ENCODE measurements at places on chromosomes 6 and 20.

DNA sequence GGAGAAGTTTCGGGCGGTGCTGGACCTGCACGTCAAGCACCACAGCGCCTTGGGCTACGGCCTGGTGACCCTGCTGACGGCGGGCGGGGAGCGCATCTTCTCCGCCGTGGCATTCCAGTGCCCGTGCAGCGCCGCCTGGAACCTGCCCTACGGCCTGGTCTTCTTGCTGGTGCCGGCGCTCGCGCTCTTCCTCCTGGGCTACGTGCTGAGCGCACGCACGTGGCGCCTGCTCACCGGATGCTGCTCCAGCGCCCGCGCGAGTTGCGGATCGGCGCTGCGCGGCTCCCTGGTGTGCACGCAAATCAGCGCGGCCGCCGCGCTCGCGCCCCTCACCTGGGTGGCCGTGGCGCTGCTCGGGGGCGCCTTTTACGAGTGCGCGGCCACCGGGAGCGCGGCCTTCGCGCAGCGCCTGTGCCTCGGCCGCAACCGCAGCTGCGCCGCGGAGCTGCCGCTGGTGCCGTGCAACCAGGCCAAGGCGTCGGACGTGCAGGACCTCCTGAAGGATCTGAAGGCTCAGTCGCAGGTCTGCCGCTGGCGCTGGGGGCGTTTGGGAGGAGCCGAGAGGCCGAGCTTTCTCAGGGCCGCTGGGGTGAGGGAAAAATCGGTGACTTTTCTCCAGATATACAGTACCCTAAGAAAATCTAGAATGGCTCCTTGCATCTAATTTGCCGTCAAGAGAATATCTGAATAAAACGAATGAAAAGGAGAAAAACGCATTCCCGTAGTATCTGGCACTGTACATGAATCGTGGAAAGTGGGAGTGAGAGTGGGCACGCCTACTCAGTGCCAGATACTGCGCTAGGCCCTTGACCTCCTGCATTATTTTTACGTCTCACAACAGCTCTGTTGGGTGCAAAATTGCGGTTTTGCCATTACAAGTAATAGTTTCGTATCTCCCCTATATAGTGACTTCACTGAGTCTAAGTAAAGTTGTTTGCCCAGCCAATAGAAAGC, 1.0 kb downstream of the CALHM6 start:
- peak; percentile 23 for DNase-seq

DNA sequence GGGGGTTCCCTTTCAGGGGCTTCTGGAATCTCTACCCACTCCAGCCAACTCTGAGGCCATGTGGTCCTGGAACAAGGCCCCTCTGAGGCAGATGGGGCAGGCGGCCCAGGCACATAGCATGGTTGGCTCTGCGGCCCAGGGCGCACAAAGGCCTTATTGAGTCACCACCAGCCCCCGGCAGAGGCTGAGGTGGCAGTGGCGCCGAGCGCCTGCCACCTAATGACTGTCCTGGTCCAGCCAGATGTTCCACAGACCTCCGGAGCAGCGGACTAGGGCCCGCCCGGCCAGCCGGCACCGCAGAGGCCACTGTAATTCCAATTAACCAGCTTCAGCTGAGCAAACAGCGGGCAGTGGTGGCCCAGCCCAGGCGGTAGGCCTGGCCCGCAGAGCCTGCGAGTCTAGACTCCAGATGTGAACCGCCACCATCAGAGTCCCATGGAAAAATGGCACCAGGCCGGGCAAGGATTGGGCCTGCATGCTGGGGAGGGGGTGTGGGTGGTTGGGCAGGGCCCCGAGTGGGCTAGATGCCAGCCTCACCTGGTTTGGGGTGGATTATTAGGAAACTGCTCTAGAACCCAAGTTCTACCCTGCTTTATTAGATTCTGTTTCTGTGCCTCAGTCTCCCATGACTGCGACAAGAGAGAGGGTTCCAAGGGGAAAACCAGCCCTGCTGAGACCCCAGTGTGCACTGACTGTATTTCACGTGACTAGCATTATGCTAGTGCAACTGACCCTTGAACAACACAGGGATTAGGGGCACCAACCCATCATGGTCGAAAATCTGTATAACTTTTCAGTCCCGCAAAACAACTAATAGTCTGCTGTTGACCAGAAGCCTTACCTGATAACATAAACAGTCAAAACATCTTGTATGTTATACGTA, 34.1 kb upstream of the ID1 start:
- DNase-seq: no peak

- peak; percentile 28 for DNase-seq
These were observed 292.9 kb upstream of the ZFP64 start for GRCh38 chr20:52484438-52484837.

DNA sequence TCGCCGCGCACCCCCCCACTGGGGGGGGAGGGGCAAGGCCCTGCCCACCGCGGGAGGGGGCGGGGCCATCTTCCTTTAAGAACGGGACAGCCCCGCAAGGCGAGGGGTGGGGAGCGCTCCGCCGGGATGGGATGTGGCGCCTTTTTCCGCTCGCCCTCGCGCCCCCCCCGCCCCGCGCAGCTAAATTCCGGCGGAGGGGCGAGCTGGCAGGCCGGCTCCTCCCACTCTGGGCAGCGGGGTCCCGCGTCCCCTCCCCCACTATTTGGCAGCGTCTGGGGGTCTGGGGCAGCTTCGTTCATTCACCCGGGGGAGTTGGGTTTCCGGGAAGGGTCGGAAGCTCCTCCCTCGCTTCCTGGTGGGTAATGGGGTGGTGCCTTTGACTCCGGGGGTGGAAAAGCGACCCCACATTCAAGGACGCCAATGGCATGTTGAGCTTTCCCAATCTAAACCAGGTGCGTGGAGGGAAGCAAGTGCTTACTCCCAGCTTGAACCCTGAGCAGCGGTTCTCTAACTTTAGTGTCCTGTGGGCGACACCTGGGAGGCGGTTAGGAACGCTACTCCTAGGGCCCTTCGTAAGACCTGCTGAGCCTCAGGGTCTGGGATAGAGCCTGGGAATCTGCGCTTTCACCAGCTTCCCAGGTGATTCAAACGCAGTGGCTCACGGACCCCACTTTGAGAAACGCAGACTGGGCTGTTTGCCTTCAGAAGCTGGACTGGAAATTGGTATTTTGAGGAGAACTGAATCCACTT, 927 bp downstream of the ASXL1 start:
- DNase-seq: no peak

DNA sequence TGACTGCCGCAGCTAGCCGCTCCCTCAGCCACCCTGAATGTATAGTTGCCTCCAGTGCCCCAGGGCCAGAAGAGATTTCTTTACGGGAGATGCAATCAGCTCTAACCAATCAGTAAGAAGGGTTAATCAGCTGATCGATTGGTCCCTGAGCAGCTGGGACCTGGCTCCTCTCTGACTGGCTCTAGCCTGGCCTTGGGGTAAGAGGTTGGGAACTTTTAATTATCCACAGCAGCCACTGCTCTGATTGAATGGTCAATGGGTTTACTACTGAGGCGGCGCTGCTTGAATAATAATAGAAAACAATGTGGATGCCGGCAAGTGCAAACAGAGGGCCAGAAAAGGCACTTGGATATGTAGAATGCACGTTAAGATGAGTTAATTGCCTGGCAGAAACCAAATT, 99.8 kb downstream of the TFAP2A start:
- no peak for DNase-seq

- DNase-seq: peak; percentile 23
These were observed 75.1 kb downstream of the CARMIL1 start for GRCh38 chr6:25354078-25354932.

DNA sequence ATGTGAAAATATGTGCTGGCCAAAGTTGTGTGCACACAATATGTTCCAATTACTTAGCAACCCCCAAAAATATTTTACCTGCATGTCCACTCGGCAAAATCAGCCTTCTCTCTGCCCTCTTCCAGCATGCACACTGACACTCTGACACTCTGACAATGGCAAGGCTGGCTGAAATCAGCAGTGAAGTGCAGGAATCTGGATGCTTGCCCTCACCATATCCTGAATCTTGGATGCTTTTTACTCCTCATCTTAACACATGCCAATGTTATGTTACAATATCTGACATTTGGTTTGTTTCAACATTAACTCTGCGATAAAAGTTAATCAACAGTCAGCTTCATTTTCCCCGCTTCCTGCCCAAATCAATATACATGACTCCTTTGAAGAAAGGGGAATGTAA, 203.2 kb downstream of the COL9A1 start:
- no peak for DNase-seq

DNA sequence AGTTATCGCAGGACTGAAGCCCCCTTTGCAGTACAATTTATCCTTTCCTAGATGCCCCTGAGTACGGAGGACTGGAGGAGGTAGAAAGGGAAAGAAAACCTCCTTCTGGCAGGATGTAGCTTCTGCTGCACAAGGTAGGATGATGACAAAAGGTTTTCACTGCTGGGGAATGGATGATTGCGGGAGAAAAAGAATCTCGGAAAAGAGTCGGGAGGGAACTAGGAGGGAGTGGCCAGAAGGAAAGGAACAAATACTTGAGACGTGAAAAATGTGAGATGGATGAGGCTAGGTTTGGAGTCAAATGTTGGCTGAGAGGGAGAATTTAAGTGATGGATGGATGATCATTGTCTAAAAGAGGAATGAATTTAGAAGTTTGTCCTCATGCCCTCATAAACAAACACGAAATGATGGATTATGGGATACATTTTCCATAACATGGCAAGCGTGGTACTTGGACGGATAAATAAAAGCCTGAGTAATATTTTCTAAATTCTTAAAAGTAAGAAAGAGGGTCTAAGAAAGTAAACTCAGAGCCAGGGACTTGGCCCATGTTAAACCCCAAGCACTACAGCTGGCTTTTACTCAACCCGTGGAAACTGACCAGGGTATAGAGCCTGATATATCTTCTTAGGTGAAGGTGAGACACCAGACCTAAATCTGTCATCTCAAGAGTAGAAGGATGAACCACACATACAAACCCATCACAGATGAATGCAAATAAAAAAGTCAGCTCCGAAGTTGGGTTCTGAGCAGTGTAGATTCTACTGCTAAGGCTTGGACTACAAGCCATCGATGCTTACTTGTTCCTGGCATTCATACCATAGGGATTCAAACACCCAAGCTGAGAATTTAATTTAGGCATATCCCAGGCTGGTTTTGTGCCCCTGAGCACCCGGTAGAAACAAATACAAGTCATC, 72.4 kb downstream of the HFE start:
- no peak for DNase-seq

GRCh38 chr6:115539531-115539930, 521.2 kb downstream of the FRK start:
- no peak for DNase-seq

DNA sequence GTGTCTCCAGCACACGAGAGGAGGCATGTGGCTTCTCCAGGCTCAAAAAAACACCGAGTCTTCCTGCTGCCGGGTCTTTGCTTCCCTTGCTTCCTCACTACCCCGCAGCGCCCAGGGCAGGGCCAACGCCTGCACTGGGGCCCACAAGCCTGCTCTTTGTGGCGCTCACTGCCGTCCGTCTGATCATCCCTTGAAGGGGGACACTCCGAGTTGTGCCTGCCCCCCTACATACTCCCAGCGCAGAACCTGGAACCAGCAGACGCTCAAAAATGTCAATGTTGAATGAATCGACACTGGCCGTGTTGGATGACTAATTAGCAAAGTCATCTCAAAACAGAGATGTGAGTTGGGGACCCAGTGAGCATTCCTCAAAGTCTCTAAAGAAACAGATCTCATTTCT, 8.1 kb upstream of the ARFGAP1 start:
- no peak for DNase-seq

DNA sequence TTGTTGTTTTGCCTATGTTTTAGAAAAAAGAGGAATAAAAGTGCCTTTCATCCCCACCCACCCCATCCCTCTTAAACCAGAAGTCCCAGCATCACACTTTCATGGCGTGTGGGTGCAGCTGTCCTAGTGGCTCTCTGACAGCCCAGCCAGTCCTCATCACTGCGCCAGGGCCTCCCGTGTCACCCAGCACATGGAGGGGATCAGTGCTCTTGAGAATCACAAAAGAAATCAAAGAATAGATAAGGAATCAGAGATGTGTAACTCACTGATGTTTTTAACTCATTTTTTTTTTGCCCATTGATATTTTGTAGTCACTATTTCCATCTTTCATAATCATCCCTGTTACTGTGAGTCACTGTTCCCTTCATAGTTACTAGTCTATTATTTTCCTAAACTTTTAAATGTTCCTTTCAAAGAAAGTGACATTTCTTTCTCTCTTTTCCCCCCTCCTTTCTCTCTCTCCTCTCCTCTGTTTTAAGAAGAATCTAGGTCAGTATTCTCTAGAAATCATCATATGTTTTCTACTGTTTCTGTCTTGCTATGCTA, 78.6 kb downstream of the AIG1 start:
- no peak for DNase-seq

- no peak for DNase-seq
These were observed 33.2 kb upstream of the PHACTR3 start for GRCh38 chr20:59571151-59571550.

DNA sequence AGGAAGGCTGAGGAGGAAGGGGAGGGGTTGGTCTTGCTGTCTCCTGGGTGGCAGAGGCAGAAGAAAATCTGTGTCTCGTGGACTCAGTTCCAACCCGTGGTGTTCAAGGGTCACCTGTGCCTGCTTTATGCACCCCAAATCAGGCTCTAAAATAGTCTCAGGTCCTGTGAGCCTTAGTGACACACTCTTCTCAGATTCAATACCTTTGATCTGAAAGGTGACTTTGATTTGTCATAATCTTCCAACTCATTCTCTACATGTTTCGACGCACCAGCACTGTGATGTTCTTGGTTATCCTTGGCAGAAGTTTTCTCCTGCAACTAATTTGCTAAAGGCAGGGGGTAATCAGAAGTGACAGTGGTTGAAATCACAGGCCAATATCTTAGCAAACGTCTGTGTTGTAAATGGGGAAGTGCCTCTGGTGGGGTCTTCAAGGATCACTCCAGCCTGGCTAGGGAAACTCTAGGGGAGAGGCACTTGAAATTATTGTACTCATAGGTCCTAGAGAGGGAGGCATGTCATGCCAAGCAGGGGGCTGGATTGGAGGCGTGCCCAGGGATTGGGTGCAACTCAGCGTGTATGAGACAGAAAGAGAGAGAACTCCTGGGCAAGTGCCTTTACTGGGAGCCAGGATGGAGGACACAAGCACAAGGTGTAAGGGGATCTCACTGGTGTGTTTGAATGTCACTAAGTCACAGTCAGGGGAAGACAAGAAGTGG, 19.0 kb upstream of the PRND start:
- DNase-seq: no peak

DNA sequence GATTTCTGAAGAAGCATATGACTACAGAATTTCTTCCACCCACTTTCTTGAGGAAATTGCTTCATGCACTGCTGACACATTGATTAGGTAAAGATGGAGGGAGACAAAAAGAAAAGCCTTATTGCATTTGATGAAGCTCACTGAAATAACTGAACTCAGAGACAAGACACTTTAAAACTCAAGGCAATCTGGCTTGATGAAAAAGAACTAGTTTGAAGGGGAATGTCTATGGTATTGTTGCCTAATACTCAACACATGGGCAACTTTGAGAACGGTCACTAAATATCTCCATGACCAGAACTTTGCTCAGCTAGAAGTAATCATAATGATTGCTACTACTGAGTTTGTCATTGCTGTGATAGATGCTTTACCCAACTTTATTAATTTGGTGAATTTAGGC, 38.1 kb downstream of the HTR1B start:
- no peak for DNase-seq

DNA sequence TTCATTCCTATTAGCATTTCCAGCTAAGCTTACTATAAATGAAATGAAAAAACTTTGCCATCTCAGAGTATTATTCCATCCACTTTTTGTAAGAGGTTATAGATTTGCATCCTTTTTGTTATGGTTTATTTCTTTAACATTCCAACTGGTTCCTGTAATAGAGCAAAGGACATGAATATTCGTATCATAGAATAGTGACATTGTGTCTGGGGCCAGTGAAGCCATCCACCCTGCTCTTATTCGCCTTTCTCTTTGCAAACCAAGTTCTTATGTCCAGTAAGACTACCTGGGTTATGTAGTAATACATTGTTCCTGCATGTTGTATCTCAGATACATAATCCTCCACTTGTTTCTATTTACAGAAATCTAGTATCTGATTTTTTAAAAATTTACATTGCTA, 43.1 kb downstream of the DCBLD1 start:
- no peak for DNase-seq
